ENCODE measurements at places on chromosomes 7 and 10.

- no peak for DNase-seq
These were observed 85.9 kb downstream of the USP6NL start for GRCh38 chr10:11525503-11525902.

- no peak for DNase-seq
These were observed 105.7 kb downstream of the SNX10 start for GRCh38 chr7:26397332-26397731.

GRCh38 chr10:7388602-7389001 lies 22.2 kb downstream of the SFMBT2 start:
- no peak for DNase-seq

DNA sequence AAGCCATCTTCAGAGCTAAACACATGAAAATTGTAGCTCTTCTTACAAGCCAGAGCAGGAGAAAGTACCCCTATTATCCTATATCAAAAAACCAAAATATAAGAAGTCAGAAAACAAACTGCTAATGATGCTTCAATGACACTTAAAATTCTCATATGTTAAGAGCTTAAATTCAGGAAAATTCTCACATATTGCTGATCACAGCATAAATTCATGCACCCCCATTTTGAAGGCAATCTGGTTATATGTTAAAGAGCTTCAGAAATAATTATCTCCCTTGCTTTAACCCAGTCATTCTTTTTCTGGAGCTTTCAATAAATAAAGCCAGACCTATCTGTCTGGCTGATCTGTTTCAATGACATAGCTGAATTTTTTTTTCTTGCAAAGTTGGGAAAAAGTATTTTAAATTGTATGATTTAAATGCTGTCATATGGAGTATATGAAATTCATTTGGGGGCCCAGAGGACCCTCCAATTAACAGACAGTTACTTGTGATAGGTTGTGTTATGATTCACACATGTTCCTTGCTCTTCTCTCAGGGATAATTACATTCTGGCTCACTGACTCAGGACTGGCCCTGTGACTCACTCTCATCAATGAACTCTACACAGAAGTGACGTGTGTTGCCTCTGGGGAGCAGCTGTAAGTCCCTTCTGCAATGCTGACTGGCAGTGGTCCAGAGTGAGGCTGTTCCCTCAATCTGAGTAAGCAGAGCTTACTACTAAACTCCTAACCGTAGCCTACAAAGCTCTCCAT lies 85.2 kb downstream of the HGF start:
- DNase-seq: no peak

GRCh38 chr7:139808427-139808826 lies 20.6 kb upstream of the TBXAS1 start:
- no peak for DNase-seq

- no peak for DNase-seq
These were observed 21.3 kb upstream of the ZMIZ2 start for GRCh38 chr7:44727158-44727936.

- no peak for DNase-seq
These were observed 1.7 kb downstream of the AKR1B1 start for GRCh38 chr7:134457210-134457609.

DNA sequence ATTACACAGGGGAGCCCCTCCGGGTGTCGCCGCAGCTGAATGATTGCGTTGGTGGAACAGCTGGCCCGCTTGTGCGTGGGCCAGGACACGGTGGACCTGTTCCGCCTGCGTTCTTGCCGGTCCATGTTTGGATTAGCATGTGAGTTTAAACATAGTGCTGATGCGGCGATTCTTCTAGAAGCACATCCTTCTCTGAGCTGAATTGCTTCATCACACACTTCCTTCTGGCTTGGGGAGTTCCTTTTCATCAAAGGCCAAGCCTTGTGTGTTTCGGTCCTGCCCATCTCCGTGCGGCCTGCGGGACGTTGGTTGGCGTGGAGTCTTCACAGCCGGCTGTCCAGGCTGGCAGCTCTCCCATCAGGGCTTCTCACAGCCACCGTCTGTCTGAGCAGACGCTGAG lies 45.5 kb upstream of the SLC29A4 start:
- no peak for DNase-seq

- DNase-seq: no peak
These were observed 47.1 kb upstream of the ZNRF2 start for GRCh38 chr7:30237271-30237695.

DNA sequence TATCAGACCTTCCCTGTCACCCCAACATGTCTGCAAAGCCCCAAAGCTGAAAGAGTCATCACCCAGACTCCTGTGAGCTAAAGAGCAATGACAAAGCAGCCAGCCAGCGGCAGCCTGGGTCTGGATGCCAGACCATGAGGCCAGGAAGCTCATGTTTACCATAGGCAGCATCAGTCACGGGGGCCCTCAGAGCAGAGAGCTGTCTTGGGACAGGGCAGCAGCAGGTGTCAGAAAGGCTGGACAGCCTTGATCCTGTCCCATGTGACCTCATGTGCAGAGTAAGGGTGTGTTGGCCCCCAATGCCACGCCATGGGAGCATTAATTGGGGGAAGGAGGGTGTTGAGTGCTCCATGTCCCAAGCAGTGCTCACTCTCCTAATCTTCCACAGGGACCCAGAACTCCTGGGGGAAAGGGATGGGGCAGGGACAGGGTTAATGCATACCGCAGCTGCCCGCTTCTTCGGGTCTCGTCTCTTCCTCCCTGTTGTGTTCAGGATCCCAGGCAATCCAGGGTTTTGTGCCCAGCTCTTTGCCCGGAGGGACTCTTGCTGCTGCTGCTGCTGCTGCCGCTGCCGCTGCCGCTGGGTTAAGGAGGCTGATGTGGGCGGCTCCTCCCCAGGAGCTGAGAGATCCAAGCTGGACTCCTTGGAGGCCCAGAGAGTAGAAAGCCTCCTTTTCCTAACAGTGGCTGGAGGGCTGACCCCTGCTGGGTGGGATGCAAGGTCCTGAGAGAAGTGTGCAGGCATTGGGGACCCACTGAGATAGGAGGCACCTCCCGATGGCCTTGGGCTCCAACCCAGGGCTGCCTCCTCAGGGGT lies 7.1 kb downstream of the CCDC201 start:
- DNase-seq: no peak

DNA sequence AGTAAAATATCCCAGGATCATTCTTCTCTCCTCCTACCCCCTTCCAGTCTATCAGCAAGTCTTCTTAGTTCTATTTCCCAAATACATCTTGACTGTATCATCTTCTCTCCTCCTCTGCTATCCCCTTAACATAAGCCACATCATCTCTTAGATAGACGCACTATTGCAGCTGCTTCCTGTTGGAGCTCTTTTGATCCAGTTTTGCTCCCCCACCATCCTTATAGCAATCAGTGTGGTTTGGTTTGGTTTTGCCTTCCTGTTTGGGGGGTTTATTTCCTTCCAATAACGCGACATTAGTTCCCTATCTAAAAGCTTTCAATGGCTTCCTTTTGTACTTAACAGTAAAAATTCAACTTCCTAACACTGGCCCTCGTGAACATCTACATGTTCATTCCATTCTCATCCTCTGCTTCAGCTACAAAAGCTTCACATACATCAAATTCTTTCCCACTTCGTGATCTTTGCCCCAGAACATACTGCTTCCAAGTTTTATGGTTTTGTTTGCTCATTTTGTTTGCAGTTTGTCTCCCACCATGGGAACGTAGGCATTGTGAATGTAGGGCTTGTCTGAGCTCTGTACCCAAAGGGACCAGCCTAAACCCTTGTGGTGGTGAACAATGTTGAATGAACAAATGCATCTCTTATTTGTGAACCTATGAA lies 33.7 kb upstream of the PLXDC2 start:
- DNase-seq: no peak

DNA sequence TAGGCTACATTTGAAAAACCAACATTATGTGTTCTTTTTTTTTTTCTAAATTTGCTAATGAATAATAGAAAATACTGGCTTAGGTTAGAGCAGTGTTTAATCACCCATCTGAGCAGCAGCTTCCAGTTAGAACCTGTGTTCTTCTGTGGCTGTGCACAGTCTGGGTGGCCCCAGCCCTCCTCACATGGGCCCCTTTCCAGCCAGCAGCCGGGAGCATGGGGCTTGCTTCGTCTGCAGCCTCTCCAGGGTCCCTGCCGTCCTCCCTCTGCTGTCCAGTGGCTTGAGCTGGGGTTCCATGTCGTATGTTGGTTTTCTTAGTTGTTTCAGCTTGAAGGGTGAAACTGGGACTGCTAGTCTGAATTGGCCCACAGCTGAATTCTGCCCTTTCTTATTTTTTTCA lies 37.3 kb downstream of the BNIP3 start:
- no peak for DNase-seq

DNA sequence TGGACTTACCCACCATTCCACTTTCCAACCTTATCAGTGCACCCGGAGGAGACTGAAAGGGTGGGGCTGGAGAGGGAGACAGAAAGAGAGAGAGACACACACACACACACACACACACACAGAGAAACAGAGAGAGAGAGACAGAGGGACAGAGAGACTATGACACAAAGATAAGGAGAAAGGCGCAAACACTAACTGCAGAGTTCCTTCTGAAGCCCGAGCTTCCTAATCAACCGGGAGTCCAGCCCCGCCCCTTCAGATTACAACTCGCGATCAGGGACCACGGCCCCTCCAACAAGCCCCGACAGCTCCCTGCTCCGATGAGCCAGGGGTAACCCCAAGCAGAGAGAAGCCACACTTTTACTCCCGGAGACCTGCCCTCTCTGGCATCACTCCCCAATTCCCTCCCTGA lies 499 bp downstream of the GAL3ST4 start:
- no peak for DNase-seq

- no peak for DNase-seq
These were observed 13.8 kb upstream of the TECPR1 start for GRCh38 chr7:98265841-98266271.

GRCh38 chr10:17001297-17001744 lies 128.3 kb downstream of the CUBN start:
- DNase-seq: no peak

DNA sequence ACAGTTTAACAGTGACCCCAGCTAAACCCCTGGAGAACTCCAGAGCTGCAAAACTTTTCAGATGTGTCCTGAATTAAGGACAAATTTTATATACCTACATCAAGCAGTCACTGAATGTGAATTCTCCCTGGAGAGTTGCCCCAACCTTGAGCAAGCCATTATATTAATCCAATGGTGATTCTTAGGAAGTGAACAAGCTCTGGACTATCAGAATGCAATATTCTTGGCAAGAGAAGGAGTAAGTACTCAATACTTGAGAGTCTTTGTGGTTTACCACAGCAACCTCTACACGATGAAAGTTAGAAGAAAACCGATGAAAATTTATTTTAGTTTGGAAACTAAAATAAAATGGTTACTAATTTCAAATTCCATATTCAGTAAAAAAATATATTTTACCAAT lies 19.3 kb upstream of the ZNF365 start:
- no peak for DNase-seq
